ENCODE measurements at places on chromosomes 11 and 22.

GRCh38 chr22:43988116-43988820, 33.0 kb downstream of the SAMM50 start:
- DNase-seq, result no peak

- DNase-seq, result no peak
Measured at GRCh38 chr11:69526453-69526810, 45.0 kb downstream of the LINC01488 start.

DNA sequence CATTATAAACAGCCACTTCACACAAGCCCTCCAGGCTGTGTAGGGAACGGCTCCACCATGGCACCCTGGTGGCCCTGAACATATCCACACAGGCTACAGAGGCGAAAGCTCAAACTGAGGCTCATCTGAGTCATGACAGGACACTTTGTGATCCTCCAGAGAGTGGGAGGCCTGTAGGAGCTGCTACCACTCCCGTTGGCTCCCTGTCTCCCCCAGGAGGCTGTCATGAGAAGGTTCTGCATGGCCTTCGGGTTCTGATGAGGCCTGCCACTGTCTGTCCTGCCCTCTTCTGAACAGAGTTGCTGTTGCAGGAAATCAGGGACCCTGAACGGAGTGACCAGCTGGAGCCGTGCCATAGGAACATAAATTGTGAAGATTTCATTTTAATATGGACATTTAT, 23.8 kb upstream of the ALDH3B2 start:
- no peak for DNase-seq

- DNase-seq, result peak; percentile 88
Measured at GRCh38 chr11:118699506-118700220, 20.2 kb upstream of the TREH start.

- DNase-seq, result no peak
Measured at GRCh38 chr11:26126741-26127140, 205.2 kb upstream of the ANO3 start.

DNA sequence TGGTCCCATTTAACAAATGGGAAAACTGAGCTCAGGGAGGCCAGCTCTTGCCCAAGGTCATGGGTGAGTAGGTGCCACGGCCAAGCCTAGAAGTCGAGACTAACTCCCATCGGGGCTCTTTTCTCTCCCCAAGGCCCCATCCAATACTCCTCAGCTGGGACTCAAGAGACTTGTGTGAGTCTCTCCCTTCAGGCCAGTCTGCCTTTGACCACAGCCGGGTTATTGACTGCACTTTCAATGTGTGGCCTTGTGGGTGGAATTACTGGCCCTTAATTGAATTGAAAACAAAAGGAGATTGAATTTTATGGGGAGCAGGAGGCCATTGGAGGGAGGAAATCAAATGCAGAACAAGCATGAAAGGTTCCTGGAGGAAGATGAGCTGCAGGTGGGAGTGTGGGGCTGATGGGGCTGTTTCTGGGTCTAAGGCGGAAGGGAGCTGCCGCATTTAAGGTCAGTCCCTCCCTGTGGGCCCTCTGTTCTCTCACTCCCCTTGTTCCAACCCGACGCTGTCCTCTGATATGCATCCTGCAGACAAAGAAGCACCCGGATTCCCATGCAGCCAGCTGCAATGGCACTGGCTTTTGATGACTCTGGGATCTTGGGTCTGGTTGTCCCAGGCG, 552.8 kb downstream of the MIAT start:
- DNase-seq, result no peak

GRCh38 chr11:110972640-110973039, 260.4 kb upstream of the ARHGAP20 start:
- DNase-seq, result no peak

GRCh38 chr22:48857202-48857805, 970.4 kb downstream of the BRD1 start:
- DNase-seq, result no peak

GRCh38 chr11:6576471-6577373, 26.7 kb downstream of the RRP8 start:
- DNase-seq, result no peak

- peak; percentile 40 for DNase-seq
Measured at GRCh38 chr22:20741634-20742581, 32.0 kb upstream of the SERPIND1 start.

- no peak for DNase-seq
Measured at GRCh38 chr22:35230417-35230816, 26.9 kb upstream of the HMGXB4 start.

GRCh38 chr11:109378034-109378433, 44.0 kb upstream of the C11orf87 start:
- no peak for DNase-seq

DNA sequence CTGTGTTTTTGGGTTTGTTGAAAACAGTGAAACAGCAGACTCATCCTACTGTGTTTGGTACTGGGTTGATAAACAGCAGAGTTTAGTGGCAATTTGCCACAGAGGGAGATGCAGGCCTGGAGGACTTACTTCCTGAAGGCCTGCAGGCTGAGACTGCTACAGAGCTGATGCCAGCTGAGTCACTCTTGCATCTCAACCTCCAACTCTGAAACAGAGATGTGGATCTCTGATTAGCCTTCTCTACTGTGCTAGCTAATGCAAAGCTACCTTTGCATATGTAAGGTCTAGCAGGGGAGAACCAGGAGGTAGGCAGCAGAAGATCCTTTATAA, 14.3 kb downstream of the ATP5MG start:
- no peak for DNase-seq

DNA sequence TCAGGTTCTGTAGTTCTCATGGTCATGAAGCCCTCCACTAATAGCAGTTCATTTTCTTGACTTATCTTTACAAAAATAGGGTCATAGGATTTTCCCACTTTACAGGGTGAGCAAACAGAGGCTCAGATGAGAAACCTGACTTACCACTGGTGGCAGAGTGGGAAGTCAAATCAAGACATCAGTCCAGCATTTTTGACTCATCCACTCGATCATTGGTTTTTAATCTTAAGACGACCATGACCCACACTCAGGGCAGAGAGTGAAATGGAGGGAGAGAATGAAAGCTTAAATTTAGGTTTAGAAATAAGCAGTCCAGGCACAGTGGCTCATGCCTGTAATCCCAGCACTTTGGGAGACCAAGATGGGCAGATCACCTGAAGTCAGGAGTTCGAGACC, 42.1 kb downstream of the RTL6 start:
- no peak for DNase-seq

GRCh38 chr11:62816557-62816956, 11.3 kb upstream of the NXF1 start:
- no peak for DNase-seq

DNA sequence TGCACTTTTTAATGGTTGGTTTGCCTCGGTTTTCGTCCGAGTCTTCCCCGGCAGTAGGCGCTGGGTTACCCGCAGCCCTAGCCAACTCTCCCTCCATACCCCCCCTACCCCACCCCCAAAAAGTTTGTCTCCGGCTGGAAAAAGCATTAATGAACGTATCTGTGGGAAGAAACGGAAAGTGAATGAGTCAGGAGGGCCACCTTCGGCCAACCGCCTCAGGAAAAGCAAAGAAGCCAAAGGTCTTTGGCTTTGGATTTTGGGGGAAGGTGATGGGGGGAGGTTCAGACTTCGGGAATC, 508 bp upstream of the FLI1 start:
- no peak for DNase-seq

GRCh38 chr22:42489000-42489399, 30.6 kb downstream of the RRP7A start:
- no peak for DNase-seq

DNA sequence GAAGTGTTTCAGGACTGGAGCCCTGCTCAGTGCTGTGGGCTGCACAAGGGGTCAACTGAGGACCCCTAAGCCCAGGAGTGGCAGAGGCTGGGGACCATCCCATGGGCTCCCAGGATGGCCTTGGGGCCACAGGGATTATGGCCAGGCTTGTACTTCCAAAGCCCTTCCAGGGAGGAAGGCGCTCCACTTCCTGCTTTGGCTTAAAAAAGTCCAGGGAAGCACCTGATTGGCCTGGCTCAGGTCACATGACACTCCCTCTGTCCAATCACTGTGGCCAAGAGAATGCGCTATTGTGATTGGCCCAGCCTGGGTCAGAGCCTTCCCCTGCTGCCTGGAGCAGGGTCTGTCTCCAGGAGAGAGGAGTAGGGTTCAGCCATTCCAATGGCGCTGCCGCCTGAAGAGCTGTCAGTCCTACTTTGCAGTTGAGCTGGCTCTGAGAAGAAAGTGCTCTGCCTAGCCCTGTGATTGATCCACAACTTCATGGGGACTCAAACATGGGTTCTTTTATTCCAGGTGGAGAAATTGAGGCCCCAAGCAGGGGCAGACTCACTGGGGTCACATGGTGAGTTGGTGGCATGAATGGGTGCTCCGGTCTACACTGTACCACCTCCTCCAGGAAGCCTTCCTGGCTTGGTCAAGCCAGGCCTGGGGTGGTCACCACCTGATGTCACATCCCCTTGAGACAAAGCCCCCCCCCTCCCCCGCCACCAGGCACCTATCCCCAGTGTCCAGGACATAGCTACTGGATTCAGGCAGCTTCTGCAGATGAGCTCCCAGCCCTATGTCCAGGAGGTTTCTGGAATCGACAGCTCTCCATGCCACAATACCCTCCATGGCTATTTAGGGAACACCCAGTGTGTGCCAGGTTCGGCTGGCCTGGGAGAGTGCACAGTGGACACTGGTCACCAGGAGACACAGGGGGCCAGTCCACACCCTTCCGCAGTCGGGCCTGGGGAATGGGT, 48.2 kb downstream of the RTN4R start:
- DNase-seq, result no peak

GRCh38 chr22:47144791-47145425, 382.5 kb downstream of the TBC1D22A start:
- DNase-seq, result no peak
